Hematopoietic multipotent progenitor cell treated with erythropoietin and hydrocortisone succinate and interleukin-3 and kit ligand, for 15 days (in vitro differentiated cells): ENCODE measurements at places on chromosomes 4 and X.

DNA sequence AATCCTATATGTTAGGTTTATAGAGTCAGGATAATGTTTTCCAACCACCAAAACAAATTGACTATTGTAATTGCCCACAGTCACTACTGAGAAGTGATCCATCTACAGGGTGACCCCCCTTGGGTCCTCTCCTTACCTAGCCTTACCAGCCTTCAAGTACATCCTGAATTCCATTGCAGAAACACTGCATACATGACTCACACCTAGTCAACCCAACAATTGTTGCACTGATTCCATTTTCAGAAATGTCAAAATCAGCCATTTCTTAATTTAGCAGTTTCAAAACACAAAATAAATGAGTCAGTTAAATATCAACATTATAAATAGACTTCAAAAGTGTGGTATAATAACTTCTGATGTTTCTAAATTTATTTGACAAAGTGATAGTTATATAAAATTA is 106.3 kb upstream of the TNIP3 start:
- DNase-seq: no peak

- DNase-seq: no peak
These were observed 69.8 kb downstream of the PTTG2 start for GRCh38 chr4:38030023-38030422.

GRCh38 chrX:105618393-105619101 is 203.8 kb upstream of the NRK start:
- DNase-seq: no peak

- DNase-seq: no peak
These were observed 1528.0 kb downstream of the TECRL start for GRCh38 chr4:62881210-62881609.

GRCh38 chrX:14497184-14497666 is 32.1 kb upstream of the GLRA2 start:
- DNase-seq: no peak

DNA sequence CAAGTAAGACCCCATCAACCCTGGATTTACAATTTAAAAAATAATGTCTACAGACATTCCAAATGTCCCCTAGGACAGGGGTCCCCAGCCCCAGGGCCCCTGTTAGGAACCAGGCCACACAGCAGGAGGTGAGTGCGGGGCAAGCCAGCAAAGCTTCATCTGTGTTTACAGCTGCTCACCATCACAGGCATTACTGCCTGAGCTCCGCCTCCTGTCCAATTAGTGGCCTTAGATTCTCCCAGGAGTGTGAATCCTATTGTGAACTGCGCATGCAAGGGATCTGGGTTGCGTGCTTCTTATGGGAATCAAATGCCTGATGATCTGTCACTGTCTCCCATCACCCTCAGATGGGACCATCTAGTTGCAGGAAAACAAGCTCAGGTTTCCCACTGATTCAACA is 146.1 kb downstream of the ATP10D start:
- DNase-seq: no peak

- no peak for DNase-seq
These were observed 19.3 kb upstream of the CPE start for GRCh38 chr4:165359506-165359905.

- DNase-seq: no peak
These were observed 30.9 kb downstream of the PDLIM3 start for GRCh38 chr4:185504098-185505047.

DNA sequence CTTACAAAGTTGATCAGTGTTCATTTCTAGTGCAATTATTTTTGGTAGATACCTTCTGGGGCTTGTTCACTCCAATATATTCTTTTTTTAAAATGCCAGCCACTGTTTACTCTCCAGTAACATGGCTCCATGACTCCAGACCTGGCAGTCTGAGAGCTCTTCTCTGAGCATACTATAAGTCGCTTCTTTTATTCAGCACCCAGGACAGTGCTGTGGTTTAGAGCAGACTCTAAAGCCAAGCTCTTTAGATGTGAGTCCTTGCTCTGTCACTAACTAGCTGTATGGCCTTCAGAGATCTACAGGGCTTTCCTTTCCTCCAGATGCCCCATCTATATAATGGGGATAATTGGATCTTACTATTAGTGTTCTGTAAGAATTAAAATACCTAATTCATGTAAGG is 200.2 kb upstream of the FAM241A start:
- DNase-seq: no peak

- no peak for DNase-seq
These were observed 1.2 kb downstream of the TMSB4X start for GRCh38 chrX:12975991-12976558.

DNA sequence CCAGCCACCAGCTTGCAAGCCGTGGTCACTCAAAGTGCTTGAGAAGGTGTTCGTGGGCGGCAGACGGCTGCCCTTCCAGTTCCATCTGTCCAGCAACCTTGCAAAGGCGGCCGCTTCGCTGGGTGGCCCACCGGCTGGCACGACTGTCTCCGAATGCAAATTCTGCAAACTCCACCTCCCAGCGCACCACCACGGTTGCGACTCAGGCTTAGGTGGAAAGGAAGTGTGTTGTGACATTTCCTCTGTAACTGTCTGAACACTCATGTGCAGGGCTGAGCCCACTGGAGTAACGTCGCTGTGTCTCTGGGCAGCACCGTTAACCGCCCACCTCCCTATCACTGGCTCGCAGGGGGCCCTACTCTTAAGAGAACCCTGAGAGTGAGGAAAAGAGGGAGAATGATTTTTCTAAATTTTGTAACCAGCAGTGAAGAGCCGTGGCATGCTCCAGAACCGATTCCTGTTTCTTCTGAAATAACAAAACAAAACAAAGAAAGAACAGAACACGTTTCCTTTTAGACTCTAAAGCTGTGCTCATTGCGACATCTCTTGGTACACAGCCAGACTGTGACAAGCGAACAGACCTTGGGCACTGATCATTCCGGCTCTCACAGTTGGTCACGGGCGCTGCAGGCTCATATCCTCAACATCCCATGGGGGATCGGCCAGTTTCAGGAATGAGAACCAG is at the start of gene P2RY8:
Gene P2RY8 (minus strand): TSS at position 155 of the 685 bp plus-strand sequence. CDS start 70,627 bp downstream, outside the sequence.
- DNase-seq: peak; percentile 16

DNA sequence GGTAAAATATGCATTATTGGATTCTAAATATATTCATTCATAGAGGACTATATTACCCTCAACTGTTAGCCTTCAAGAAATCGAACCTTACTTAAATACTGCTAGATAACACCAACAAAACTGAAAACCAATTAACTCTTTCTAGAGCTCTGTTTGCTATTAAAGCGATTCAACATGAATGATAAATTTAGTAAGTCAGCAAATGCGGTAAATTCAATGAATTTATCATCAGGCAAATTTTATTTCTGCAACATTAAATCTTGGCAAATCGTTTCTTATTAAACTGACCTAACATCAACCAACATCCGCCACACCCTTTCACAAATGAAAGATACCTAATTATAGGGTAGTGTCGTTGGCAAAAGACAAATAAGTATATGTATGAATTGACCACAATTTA is 26.4 kb upstream of the HELT start:
- no peak for DNase-seq

DNA sequence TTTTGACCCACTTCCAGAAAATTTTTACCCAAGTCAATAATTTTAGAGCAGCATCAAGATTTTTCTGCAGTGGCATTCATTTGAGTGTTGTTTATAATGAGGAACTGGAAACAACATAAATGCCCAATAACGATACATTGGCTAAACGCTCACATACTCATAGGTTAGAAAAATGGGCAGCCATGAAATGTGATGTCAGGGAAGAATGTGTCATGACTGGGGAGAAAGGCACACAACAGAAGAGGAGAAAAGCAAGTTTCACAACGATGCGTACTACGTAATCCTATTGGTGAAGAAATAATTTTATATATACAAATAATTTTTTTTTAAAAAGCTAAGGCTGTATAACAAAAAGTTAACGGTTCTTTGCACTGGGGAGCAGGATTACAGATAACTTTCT is 33.6 kb upstream of the MAP3K15 start:
- DNase-seq: no peak

DNA sequence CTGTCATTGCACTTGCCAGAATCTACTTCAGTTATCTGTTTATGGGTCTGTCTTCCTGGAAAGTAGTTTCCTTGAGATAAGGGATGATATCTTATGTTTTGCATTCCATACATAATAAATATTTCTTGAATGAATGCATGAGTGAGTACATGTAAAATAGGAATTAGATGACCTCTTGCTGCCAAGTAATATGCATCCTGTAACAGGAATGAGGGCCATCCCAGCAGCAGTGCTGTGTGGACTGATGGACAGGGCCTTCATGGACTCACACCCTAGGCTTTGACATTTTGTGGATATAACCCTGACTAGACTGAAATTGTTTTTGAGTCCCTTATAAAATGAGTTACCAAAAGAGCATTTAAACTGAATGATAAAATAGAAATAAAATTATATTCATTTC is 77.2 kb upstream of the NEIL3 start:
- no peak for DNase-seq

- peak; percentile 16 for DNase-seq
These were observed 7.8 kb upstream of the SH3TC1 start for GRCh38 chr4:8191136-8191747.

GRCh38 chr4:26959654-26960047 is 99.0 kb downstream of the STIM2 start:
- DNase-seq: no peak

- no peak for DNase-seq
These were observed 1133.9 kb downstream of the SH3BGRL start for GRCh38 chrX:82335772-82336171.

DNA sequence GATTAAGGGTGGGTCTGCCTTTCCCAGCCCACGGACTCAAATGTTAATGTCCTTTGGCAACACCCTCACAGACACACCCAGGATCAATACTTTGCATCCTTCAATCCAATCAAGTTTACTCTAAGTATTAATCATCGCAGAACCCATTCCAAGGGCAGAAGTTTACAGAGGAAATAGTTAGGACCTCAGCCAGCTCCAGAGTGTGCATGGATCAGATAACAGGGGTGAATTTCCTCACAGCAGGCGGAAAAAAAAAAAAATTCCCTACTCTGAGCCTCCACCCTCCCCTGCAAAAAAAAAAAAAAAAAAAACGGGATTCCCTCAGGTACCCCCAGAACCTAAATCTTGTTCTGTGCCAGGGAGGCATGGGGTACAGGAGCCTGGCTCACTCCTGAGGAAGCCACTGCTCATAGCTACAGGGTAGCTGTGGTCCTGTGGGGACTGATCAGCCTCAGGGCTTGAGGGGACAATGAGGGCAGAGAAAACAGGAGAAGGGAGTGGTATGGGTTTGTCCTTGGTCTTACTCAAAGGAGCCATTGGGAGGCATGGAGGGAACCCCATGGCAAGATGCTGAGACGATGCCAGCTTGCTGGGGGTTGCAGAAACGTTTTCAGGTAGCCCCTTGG is 113.0 kb downstream of the DHRSX start:
- DNase-seq: no peak

- DNase-seq: peak; percentile 69
These were observed 123.9 kb upstream of the ACSL4 start for GRCh38 chrX:109856974-109857373.

GRCh38 chrX:71283403-71284143 is at the start of gene NONO:
NONO (plus strand) TSS chrX:71283635; CDS start chrX:71290638, 7,003 bp downstream.
- peak; percentile 97 for DNase-seq

DNA sequence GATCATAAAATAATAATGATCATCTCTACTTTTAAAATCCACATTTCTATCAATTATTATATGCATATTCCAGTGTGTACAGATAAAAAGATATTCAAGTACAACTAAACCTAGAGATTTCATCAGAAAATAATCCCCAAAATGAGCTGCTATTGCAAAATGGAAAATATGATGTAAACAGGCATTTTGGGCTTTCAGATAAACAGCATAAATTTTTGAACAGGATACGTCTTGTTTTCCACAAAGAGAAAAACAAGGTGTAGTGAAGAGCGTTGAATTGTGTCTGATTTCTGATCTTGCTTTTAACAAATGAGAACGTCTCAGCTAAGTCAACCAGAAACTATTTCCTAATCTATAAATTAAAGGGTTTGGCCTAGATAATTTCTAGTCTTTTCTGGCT is 349.6 kb upstream of the FTHL17 start:
- no peak for DNase-seq

DNA sequence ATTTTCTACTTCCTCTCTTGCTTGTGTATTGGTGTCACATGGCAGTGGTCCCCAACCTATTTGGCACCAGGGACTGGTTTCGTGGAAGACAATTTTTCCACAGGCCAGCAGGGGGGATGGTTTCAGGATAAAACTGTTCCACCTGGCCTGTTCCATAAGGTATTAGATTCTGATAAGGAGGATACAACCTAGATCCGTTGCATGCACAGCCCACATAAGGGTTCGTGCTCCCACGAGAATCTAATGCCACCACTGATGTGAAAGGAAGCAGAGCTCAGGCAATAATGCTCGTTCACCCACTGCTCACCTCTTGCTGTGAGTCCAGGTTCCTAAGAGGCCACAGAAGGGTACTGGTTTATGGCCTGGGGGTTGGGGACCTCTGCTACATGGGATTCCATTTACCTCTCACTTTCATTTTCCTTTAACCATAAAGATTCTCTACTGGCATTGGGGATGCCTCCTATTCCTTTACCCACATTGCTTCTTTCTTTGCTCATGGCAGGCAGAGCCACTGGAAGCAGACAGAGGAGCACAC is 38.1 kb downstream of the SEC31A start:
- no peak for DNase-seq

- no peak for DNase-seq
These were observed 110.6 kb downstream of the PHKA2 start for GRCh38 chrX:18873189-18873791.

GRCh38 chr4:43816116-43816515 is 632.5 kb downstream of the KCTD8 start:
- no peak for DNase-seq

GRCh38 chr4:55270481-55270880 is 75.6 kb upstream of the SRD5A3 start:
- DNase-seq: no peak

DNA sequence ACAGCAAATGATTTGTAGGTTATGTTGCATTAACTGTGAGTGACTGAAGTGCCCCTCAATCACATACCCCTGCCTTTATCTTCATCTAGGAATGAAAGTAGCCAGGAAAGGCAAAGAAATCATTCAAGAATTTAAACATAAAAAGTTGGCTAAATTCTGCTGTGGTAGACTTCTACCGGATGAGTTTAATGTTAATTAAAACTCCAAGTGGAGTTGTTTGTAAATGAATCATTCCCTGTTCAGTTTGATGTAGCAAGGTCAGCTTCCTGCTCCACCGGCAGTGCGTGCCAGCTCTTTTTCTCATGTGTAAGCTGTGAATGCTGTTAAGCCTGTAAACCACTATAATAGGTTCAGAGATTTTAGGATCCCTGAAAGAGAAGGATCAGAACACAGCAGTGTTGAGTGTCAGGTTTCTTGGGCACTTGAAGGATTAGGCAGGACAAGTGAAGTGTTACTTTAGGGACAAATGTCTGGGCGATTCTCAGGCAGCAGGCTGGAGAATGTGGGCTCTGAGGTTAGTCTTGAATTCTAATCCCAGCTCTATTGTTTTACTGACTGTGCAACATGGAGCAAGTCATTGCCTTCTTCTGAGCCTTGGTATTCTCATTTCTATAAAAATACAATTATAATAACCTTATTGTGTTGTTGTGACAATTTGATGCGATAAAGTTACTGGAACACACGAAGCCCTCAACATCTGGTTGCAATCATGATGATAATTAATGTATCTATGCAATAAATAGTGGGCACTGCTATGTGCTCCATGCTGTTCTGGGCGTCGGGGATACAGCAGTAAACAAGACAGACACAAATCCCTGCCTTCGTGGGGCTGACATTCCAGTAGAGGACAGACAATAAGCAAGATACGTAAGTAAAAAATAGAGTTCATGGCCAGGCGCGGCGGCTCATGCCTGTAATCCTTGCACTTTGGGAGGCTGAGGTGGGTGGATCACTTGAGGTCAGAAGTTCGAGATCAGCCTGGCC is 112.0 kb downstream of the SHROOM3 start:
- no peak for DNase-seq
